ENCODE measurements at places on chromosomes 5 and 9.

DNA sequence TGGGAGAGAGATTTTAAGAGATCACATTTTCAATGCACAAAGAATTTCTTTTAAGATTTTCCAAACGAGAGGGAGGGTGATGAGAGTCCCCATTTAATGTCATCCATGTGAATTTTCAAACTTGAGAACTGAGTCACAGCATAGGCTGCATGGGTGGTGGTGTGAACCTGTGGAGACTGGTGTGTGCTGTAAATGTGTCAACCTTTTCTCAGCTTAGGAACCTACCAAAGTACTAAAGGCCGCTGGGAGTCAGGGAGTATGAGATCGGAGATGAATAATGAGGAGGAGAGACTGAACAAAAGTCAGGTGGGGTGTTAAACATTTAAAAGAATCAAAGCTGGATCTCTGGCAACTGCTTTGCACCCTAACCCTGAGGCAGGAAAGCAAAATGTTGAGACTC lies 7.5 kb downstream of the ALDH1A1 start:
- no peak for DNase-seq

DNA sequence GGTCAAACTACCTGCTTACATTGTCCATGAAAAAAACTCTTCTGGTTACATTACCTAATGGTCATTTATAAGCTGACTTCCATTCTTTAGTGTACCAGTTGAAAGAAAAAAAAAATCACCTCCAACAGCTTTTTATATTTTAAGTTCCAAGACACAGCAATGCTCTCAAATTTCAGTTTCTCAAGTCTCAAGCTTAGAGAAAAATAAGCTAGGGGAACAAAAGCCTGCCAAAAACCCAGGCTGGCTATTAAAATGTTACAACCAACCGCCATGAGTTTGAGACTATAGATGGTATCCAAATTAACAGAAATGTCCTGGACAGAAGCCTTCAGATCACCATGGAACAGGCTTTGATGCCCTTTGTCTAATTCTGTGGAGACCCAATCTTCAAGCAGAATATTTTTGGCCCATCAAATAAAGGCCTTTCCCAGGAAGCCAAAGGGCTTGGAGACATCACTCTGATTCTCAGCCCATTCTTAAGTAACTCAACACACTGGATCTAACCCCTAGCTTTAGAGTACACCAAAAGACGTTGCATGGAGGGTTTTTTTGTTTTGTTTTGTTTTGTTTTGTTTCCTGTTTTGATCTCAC lies 343.7 kb downstream of the GLIS3 start:
- DNase-seq = no peak

- no peak for DNase-seq
Measured at GRCh38 chr9:114641967-114642366, 15.6 kb downstream of the TEX53 start.

- DNase-seq = no peak
Measured at GRCh38 chr5:126988021-126988569, 42.3 kb downstream of the MARCHF3 start.
